Right lung (tissue), 10 donors: ENCODE measurements at places on chromosomes 12 and 14. TPM values are rescaled to one million over a fixed set of nuclear protein-coding genes. Genes with fewer than 3 reads are reported as not detected.

GRCh38 chr14:77498120-77498979 is at the start of gene ISM2:
Gene ISM2 (minus strand): TSS chr14:77498816. CDS start chr14:77498793, 23 bp downstream.
- peak; percentile 4 for DNase-seq

- no peak for DNase-seq
These were observed 36.3 kb downstream of the DAD1 start for GRCh38 chr14:22552827-22553076.

DNA sequence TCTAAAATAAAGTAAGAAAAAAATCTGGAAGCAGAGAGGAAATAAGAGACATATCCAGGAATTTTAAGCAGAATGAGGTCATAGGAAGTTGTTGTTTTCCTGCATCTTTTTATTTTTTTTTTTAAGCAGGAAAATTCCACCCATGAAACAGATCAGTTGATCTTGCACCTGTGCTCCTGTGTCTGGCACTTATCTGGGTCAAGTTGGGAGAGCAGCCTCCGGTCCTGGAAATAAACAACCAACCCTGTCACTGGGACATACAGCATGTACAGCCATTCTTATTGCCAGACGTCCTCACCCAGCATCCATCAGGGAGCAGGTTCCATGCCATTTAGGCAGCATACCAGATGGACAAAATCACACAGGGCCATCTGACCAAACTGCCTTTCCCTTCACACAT is 266.0 kb upstream of the BTG1 start:
- DNase-seq = no peak

The SMARCC2 gene
- 116 TPM for polyA plus RNA-seq

The KCNH3 gene
- 2.2 TPM for polyA plus RNA-seq

- DNase-seq = no peak
These were observed 41.4 kb downstream of the DAAM1 start for GRCh38 chr14:59229653-59230406.

GRCh38 chr12:131454418-131455217 is 256.3 kb upstream of the SFSWAP start:
- DNase-seq = peak; percentile 16

DNA sequence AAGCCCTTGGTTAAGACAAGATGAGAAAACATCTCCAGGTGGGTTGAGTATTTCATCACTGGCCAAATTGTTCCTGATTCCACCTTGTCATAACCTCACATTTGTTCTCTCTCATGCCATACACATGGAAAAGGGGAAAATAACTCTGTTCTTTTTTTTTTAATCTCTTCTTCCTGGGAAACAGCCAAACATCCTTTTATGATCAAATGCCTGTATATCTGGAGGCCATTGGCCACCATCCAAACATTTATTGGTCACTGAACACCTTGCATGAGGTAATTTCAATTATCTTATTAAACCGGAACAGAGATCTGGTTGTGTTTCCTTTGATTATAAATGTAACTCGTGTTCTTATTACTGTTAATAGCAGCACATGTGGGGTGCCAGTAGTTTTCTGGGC is 469.6 kb downstream of the NPAS3 start:
- DNase-seq = no peak

DNA sequence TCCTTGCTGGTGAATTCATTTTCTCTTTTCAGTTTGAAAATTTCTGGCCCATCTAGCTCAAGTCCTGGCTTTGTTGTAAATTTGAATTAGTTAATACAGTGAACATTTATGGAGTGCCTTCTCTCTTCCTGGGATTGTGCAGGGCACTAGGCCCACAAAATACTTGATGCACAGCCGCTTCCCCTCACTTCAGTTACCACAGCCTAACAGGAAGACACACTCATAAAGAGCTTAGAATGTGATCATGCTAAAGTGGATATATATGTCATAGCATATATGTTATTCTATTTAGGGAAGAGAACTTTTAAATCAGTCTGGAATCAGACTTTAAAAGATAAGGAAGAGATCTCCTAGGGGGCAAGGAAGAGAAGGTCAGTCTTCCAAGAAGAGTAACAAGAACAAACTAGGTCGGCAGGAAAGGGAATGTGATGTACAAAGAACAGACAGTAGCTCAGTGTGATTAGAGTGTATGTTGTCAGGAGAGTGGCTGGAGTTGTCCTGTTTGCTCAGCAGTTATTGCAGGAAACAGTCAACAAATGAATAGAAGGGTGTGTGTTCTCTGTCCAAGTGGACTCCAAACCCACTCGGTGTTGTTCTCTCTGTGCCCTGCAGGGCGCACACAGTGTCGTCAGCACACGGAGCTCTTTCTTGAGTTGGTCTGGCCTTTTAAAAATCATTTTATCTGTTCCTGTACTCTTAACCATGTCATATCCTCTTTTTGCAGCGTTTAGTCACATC is 74.4 kb downstream of the DAAM1 start:
- DNase-seq = no peak

DNA sequence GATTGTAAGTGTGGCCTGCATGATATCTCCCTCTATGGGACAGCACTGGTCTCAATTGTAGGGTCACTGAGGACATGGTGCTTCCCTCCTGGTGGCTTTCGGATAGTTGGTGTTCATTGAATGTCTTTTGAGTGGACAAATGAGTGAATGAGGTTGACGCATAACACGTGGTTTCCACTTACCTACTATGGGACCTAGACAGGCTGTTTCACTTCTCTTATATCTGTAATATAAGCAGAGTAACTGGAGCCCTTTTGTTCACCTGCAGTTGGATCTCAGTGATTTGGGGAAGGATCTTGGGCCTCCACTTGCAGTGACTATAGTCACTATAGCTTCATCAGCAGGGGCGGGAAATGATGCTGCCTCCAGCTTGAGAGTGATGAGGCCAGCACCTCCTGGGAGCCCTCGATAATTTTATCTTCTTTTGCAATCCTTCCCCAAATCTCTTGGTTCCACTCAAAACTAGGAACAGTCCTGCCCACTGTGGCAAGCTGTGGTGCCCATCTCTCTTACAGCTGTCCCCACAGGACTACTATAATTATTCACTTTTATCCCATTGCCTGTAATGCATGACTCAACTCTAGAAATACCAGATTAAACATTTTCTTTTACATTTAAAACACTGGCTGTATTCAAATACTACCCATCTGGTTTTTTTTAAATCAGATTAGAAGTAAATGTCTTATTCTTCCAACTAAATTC is 242.9 kb downstream of the CHST11 start:
- no peak for DNase-seq

GRCh38 chr14:25887251-25887878 is 710.5 kb downstream of the NOVA1 start:
- DNase-seq = no peak

- no peak for DNase-seq
These were observed 18.9 kb downstream of the LEMD3 start for GRCh38 chr12:65188179-65188701.

- DNase-seq = peak; percentile 51
These were observed 7.3 kb downstream of the PHB2 start for GRCh38 chr12:6963016-6963731.

GRCh38 chr12:71594214-71594948 is 69.3 kb downstream of the ZFC3H1 start:
- DNase-seq = no peak

DNA sequence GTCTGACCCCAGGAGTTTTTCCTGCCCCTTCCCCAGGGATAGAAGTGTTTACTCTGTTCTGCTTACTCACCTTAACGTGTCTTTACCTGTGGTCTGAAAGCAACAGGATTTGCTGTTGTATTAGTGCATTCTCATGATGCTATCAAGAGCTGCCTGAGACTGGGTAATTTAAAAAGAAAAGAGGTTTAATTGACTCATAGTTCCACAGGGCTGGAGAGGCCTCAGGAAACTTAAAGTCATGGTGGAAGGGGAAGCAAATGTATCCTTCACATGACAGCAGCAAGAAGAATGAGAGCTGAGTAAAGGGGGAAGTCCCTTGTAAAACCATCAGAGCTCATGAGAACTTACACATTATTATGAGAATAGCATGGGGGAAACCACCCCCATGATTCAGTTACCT is 240.4 kb downstream of the SNAPC1 start:
- DNase-seq = no peak

- DNase-seq = no peak
These were observed 15.6 kb downstream of the BAG5 start for GRCh38 chr14:103546652-103547454.

The P2RX7 gene
- 2.4 TPM for polyA plus RNA-seq

The LRRK2 gene
- polyA plus RNA-seq = 5.4 TPM

The TPCN1 gene
- polyA plus RNA-seq = 26.7 TPM

GRCh38 chr14:93926245-93926872 is 785 bp upstream of the FAM181A start:
- DNase-seq = no peak

DNA sequence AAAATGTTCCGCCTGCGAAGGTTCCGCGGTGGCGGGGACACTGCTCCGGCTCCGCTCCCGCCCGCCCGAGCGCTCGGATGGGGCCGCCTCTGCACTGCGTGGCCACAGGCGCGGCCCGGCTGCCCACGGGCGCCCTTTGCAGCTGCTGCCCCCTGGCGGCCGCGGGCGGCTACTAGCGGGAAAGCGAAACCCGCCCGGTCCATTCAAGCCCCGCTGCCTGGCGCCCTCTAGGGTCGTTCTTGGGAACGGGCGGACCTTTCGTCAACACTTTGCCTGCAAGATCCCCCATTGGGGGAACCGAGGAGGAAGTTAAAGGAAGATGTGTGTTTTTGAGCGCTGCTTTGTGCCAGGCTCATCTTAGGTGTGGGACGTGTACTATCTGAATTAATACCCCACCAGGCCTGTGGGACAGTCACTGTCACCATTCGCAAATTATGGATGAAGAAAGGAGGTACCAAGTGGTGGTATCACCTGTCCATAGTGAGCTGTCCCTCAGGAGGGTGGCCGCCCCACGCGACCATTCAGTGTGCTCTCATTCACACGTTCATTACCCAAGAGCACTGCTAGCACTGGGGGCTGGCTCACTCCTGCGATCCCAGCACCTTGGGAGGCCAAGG is 19.4 kb downstream of the GPR132 start:
- peak; percentile 80 for DNase-seq

GRCh38 chr12:75892731-75893408 is 138.7 kb downstream of the PHLDA1 start:
- no peak for DNase-seq

DNA sequence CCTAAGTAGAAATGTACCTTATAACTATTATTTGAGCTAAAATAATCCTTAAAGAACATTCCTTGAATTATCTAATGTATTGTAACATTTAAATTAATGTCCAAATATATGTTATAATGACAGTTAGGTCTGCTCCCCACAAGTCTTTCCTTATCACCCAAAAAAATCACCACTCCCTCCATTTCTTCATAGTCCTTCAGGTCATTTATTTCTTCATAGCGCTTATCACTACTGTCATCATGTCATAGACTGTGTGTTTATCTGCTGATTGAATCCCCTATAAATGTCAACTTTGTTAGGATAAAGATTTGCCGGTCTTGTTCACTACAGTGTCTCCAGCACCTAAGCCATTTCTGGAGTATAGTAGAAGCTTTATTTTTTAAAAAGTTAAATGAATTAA is 12.0 kb downstream of the LUM start:
- DNase-seq = no peak

- no peak for DNase-seq
These were observed 203.8 kb upstream of the SFSWAP start for GRCh38 chr12:131507094-131507493.

- DNase-seq = no peak
These were observed 26.3 kb downstream of the RBM19 start for GRCh38 chr12:113939867-113940266.

The DIP2B gene
- polyA plus RNA-seq = 39.5 TPM

GRCh38 chr14:33010495-33010894 is 71.8 kb downstream of the NPAS3 start:
- no peak for DNase-seq

DNA sequence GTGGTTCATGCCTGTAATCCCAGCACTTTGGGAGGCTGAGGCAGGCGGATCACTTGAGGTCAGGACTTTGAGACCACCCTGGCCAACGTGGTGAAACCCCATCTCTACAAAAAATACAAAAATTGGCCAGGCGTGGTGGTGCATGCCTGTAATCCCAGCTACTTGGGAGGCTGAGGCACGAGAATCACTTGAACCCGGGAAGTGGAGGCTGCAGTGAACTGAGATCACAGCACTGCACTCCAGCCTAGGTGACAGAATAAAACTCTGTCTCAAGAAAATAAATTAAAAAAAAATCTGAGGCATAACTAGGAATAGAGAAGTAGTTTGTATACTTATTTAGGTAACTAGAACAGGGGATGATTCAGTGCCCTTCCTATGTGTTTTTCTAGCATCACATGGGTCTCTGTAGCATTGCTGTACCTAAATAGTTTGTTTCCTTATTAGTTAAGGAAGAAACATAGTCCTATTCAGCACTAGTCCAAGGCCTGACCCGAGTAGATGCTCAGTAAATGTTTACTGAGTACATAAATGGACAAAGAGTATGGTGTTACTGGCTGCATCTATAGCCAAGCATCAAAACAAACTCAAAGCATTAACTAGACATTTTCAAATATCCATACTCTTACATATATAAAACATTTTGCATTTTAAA is 21.7 kb downstream of the TAOK3 start:
- DNase-seq = no peak

DNA sequence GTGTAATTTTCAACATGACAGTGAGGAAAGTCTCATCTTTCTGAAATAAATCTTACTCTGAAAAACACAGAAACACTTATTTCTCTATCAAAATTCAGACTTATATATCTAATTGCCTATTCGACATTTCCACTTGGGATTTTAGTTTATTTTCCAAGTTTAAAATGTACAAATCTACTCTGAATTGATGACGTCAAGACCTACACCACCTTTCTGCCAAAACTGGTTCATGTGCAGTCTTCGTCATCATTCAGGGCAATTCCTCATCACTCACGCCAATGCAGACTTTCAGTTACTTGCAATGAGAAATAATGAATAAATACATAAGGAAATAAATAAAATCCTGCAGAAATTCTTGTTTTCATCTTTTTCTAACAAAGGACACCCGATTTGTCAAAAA is 843.8 kb downstream of the C12orf50 start:
- DNase-seq = no peak

DNA sequence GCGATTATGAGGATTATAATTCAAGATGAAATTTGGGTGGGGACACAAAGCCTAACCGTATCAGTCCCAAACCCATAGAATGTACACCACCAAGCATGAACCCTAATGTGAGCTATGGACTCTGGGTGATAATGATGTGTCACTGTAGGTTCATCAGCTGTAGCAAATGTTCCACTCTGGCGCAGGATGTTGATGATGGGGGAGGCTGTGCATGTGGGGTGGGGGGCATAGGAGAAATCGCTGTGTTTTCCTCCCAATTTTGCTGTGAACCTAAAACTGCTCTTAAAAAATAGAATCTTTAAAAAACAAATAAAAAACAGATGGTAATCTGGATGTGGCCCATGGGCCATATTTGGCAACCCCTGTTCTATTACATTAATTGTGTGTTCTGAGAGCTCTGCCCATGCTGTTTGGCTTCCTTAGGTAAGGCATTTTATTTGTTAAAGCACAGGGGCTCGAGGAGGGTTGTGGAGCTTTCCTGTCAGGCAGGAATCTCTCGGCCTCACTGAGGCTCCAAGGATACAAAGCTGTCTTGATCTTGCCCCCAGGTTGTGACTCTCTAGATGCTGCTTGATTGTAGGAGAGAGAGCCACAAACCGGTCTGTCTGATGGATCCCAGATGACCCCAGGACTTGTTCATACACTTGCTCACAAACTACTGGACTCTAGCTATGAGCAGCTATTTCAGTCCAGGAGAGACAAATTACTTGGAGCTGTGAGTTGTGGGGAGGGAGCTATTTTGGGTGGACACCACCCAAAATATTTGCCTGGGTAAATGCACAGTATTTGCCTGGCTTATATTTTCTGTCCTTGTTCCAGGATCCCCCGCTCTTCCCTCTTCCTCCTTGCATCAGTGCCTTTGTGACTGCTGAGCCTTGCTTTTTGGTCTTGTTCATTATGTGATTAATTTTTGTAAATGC is 340.2 kb downstream of the MED13L start:
- DNase-seq = peak; percentile 60

GRCh38 chr14:27750114-27750513 is 1016.5 kb upstream of the FOXG1 start:
- DNase-seq = no peak
